Renal cortex interstitium (tissue), 15 donors: ENCODE measurements at places on chromosomes 6 and 20.

DNA sequence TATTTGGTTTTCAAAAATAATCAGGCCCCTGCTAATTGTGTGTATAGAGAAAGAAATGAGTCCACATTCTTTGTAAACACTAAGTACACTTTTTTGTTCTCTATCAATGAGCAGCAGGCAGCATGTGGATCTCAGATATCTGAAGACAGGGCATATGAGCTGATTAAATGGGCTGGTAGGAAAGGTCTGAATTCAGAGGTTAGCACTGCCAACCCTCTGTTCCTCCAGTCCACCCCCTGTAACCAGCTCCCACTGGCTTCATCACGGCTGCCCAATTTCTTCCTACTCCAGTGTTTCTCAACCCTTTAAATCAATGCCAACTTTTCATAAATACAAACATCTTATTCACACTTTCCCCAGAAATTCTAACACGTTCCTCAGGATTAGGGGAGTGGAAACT lies 128.5 kb downstream of the TPBG start:
- no peak for DNase-seq

DNA sequence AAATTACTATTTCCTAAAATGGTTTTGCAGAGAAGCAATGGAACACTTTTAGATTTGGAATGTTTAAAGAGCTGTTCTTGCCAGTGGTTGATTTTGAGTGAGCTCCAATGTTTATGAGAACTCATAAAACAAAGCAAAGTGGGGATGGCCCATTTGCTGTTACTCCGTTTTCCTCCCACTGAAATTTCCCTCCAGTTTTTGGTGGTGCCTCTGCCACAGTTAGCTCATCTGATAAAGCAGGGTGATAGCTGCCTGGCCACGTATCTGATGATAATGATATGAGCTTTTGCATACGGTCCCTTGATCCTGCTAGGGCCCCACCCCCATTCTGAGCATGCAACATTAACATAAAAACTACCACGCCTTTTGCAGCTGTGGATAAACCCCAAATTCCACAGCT lies 10.4 kb downstream of the CD83 start:
- DNase-seq, result no peak

- peak; percentile 47 for DNase-seq
These were observed 16.5 kb downstream of the COL20A1 start for GRCh38 chr20:63309261-63310071.

DNA sequence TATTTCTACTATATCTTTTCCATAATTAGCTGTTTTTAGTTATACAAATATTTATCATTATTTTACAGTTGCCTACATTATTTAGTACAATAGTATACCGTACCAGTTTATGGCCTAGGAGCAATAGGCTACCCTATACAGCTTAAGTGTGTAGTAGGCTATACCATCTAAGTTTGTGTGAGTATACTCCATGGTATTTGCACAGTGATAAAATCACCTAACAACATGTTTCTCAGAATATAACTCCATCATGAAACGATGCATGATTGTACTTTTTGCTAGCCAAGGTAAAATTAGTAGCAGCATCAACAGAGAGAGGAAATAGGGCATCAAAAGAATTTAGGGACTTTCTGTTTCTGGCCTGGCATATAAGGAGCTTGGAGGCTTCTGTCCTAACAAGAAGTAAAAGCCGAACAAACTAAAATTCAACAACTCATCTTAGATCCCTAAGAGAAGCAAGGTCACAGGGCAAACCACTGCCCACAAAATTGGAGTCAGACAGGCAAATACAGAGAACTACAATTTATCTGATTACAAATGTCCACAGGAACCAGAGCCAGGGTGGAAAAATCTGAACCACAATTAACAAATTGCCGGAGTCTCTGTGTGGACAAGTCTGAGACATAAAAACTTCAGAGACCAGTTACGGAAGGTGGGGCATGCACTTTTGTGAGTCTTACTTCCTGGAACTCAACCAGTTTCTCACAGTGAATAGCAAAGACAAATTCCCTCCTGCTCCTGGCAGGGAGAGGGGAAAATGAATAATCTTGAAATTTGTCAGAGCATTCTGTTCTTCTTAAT lies 671.4 kb downstream of the RFPL4B start:
- no peak for DNase-seq
